NCI-H82 (cell line): ENCODE measurements at places on chromosomes 13 and 19.

GRCh38 chr19:23776507-23777205 lies 18.0 kb upstream of the ZNF681 start:
- no peak for DNase-seq

DNA sequence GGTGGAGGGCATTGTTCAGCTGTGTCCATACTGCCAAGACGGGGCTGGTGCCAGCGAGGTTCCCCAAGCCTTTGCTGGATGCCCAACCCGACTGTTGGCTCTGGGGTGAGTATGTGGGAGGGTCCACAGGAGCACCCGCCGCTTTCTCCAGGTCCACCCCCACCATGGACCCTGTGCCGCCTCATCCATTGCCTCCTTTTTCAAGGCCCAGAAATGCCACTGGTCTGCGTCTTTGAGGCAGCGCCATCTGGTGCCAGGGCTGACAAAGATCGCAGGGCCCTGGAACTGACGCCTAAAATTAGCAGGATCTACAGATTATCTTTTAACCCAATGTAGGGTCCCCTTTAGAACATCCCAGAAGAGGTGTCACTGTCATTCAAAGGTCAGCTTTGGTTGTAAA lies 34.6 kb downstream of the NFIX start:
- DNase-seq, result peak; percentile 56

DNA sequence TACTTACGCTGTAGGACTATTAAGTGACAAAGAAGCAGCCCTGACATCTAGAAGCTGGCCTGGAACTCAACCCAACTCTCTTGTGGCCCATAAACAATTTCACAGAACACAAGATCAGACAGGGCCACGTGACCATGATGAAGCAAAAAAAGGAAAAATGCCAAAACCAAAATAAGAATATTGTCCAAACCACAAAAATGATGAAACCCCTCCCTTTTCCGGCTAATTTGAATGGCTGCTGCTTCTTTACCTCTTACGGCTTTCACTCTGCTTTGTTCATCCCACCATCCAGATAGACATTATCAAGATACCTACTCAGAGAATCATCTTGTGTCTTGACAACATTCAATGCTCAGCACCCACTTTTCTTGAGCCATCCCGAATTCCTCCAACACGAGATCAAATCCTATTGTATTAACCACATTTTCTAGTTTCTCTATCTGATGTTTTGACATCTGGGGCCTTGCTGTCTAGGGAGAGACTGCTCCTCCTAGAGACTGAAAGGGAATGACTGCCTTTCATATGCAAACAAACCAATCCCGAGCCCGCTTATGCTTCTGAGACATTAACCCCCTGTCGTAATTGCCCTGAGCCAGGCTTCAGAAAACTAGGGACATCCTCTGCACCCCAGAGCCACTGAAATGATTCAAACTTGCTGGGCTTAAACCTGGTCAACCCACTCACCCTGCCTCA lies 186.3 kb downstream of the TDRD3 start:
- no peak for DNase-seq

DNA sequence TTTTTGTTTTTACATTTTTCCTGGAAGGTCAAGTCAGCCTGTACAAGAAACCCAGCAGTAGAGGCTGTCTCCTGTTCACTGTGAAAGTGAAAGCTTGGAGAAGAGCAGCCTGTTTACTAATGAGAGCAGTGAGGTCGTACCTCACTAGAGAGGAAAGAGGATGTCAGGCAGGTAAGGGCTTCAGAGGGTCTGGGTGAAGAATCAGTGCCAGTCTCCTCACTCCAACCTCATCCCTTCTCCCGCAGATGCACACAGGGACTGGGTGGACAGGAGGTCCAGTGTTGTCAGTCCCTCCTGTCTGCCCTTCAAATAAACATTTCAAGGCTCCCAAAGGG lies 462.5 kb downstream of the KLF5 start:
- DNase-seq, result no peak

DNA sequence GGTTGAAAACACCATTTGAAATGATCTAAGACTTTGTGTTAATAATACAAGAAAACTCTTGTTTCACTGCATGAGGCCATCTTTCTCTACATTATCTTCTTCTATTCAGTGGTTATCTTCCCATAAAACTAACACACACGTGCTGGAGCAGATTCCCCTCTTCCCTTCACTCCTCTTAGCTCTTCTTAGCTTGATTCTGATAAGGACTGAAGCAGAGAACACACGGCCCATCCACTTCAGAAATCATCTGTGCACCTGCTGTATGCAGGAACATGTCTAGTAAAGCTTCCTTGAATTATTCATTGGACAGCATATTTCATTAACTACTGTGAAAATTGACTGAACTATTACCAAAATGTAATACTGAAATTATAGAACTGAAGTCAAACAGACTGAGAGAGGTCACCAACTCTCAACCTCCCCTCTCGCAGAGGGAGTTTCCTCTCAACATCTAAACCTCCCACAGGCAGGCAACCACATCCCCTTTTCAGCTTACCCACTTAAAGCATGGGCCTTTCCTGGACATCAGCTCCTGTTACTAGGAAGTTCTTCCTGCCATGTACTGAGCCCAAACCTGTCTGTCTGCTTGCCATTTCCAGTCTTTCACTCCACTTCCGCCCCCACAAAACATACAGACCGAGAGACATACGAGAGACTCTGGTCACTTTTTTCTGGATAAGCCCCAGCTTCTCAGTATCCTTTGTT lies 113.9 kb downstream of the CRYL1 start:
- no peak for DNase-seq

DNA sequence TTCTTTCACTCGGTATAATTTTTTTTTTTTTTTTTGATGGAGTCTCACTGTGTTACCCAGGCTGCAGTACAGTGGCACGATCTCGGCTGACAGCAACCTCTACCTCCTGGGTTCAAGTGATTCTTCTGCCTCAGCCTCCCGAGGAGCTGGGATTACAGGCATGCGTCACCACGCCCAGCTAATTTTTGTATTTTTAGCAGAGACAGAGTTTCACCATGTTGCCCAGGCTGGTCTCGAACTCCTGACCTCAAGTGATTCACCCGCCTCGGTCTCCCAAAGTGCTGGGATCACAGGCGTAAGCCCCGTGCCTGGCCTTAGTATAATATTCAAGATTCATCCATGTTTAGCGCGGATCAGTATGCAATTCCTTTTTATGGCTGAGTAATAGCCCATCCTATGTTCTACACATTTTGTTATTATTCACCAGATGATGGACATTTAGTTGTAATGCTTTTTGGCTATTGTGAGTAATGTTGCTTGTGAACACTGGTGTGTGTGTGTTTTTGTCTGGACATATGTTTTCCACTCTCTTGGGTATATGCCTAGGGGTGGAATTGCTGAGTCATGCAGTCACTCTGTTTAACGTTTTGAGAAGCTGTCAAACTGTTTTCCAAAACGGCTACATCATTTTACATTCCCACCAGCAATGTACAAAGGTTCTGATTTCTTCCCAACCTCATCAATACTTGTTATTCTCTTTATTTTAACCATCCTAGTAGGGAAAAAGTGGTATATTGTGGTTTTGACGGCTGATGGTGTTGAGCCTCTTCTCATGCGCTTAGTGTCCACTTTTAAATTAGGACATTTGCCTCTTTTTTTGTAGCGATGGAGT lies 22.9 kb downstream of the PLEKHF1 start:
- no peak for DNase-seq

DNA sequence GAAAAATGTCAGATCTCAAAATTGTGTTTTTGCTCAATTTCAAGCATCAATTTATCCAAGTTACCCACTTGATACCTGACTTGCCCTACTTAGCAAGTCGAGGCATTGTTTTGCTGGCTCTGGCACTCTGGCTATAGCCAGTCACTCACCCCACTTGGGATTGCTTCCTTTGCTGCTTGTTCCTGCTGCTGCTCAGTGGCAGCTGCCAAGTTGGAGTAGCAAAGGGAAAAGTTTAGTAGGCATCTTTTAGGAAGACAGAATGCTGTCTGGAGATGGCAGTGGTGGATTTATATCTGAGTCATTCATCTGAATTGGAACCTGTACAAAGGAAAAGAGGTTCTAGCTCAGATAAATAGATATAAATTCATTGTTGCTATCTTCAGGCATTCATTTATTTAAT lies 41.2 kb downstream of the PCCA start:
- DNase-seq, result no peak

DNA sequence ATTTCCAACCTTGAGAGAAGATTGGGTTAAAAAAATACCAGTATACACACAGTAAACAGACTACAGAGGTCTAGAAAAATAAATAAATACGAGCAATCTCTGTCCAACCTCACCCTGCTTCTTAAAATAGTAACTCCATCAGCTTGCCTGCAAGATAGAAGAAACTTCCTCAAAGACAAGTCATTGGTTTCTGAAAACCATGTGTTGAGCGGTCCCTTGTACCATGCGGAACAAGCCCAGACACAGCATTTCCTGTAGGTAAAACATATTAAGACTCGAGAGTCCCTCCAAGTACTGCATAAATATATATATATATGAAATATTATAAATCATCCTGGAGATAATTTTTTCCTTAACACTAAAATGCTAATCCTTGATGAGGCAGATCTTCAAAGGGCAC lies 157.4 kb downstream of the MZT1 start:
- no peak for DNase-seq
